Suppressor macrophage (primary cell): ENCODE measurements at places on chromosomes 12 and 14.
A peak's percentile ranks its signal among the peaks of the same experiment; 100 is the strongest.

- DNase-seq: no peak
Observed at GRCh38 chr14:51852541-51852940, 7.9 kb upstream of the GNG2 start.

DNA sequence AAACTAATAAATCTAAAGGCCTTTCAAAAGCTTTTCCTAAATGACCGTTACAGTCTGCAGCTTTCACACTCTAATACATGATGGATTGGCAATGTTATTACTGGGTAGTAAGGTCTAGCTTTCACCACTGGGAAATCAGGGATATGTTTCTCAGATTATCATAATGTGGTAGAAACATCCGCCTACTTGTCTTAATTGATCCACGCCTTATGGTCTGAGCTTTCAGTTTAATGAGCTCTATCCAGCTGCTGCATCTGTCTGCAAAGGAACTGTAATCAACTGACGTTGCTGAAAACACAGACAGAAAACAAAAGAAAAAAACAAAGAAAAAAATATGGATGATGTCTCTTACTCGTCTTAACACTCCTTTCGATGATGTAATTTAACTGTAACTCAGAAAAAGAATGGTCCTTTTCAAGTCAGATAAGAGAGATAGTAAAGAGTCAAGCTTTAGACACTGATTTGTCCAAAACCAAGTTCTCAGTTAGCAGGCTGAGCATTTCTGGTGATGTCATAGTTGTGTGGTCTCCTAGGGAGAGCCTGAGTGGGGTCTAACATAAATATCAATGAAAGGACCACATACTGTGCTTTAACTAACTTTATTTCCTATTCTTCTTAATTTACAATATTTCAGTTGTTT, 85.9 kb downstream of the C2CD5 start:
- DNase-seq: no peak

- no peak for DNase-seq
Observed at GRCh38 chr14:55926007-55926406, 192.2 kb upstream of the PELI2 start.

DNA sequence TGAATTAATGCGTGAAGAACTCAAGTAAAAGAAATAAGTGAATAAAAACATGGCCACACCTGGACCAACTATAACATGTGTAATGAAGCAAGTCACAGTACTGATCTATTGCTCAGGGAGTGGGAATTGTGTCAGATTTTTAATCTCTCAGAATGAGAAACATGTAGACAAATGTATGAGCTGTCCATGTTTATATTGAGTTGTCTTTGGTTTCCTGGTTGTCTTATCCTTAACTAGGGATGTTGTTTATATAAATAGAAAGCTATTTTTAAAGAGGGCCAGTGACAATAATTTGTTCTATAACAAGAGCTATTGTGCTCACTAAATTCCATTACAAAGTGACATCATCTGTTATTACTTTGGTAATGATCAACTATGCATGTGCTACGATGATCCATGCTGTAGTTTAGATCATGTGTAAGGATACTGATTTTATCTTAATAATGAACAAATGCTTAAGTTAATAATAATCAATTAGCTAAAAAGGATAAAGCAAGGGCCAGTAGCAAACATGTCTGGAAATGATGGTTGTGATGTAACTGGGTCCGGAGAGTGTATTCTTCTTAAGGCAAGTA, 91.3 kb upstream of the RTL1 start:
- no peak for DNase-seq

DNA sequence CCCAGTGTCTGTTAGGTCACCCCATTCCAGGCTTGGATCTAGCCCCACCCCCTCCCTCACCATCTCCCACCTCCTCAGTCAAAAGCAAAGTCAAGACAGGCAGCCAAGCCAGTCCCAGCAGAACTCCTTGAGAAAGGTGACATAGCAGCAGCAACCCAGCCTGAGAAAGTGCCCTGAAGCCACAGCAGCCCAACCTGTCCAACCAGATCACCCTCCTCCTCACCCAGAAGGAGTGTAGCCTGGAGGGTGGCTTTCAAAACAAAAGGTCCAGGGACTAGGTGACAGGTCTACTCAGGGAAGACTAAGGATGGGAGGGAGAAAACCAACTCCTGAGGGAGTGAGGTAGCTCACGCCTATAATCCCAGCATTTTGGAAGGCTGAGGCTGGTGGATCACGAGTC, 5.2 kb downstream of the RAB15 start:
- DNase-seq: no peak

GRCh38 chr14:101876555-101876938, 87.8 kb upstream of the DYNC1H1 start:
- peak; percentile 92 for DNase-seq

- DNase-seq: no peak
Observed at GRCh38 chr14:35387219-35387618, 17.3 kb downstream of the NFKBIA start.

DNA sequence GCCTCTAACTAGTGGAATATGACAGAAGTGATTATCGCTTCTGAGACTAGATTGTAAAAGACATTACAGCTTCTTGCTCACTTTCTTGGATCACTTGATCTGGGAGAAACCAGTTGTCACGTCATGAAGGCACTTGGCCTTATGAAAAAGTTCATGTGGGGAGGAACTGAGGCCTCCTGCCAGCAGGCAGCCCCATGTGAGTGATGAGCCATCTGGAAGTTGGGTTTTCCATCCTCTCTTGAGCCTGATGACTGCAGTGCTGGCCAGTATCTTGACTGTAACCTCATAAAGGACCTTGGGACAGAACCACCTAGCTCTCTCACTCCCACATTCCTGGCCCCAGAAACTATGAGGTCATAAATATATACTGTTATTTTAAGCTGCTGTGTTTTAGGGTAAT, 28.0 kb downstream of the TTLL5 start:
- DNase-seq: no peak

- no peak for DNase-seq
Observed at GRCh38 chr12:131963381-131963780, 13.6 kb downstream of the EP400 start.

DNA sequence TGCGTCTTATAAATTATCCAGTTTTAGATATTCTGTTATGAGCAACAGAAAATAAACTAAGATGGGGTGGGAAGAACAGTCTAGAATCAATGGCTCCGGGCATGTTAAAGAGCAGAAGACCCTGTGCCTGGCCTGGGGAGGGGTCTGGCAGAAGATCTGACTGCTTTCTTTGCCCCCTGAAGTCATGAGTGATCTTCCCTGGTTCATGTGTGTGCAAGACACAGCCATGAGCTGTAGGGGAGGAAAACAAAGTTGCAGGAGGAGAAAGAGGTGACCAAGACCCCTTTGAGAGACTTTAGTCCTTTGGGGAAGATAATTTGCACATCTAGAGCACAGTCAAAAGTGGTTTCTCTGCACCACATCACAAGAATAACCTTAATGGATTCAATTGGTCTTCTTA, 4.8 kb downstream of the LACRT start:
- no peak for DNase-seq

- no peak for DNase-seq
Observed at GRCh38 chr12:76529226-76529918, 30.2 kb downstream of the OSBPL8 start.

GRCh38 chr14:68466491-68466977, 326.3 kb downstream of the ZFP36L1 start:
- DNase-seq: peak; percentile 25

GRCh38 chr12:49622501-49623141, 740 bp upstream of the PRPF40B start:
- DNase-seq: peak; percentile 56

- DNase-seq: peak; percentile 73
Observed at GRCh38 chr12:10235761-10236631, 23.3 kb downstream of the GABARAPL1 start.

DNA sequence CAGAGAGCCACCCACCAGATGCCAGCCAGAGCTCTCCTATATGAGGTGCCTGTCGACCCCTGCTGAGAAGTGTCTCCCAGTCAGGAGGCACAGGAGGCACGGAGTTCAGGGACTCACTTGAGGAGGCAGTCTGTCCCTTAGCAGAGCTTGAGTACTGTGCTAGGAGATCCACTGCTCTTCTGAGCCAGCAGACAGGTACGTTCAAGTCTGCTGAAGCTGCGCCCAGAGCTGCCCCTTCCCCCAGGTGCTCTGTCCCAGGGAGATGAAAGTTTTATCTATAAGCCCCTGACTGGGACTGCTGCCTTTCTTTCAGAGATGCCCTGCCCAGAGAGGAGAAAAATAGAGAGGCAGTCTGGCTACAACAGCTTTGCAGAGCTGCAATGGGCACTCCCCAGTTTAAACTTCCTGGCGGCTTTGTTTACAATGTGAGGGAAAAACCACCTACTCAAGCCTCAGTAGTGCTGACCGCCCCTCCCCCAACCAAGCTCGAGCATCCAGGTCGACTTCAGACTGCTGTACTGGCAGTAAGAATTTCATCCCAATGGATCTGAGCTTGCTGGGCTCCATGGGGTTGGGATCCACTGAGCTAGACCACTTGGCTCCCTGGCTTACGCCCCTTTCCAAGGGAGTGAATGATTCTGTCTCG, 146.7 kb upstream of the USP15 start:
- DNase-seq: no peak

GRCh38 chr12:34356233-34356987, 334.1 kb downstream of the ALG10 start:
- no peak for DNase-seq

DNA sequence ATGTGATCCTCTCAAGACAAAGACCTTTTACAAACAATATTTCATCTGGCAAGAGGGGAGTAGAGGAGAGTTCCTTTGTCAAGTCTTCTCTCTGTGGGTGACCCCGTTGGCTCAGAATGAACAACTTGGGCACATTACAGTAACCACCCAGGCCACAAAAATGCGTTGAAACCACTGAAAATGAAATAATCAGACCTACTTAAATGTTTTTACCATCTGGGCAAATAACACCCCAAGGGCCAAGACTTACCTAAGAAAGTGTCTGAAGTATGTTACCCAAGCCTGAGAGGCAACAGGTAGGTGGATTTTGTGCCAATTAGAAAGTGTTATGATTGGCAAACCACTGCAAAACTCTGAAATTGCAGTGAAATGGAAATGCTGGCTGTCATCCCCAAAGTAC, 1.3 kb downstream of the TC2N start:
- DNase-seq: no peak

- DNase-seq: peak; percentile 59
Observed at GRCh38 chr14:75088566-75089373, 19.3 kb downstream of the ZC2HC1C start.

GRCh38 chr12:116144384-116144783, 133.1 kb downstream of the MED13L start:
- no peak for DNase-seq

- DNase-seq: peak; percentile 67
Observed at GRCh38 chr14:21267886-21268616, 1.2 kb downstream of the HNRNPC start.

- DNase-seq: no peak
Observed at GRCh38 chr12:32249777-32250176, 143.1 kb downstream of the BICD1 start.

- peak; percentile 43 for DNase-seq
Observed at GRCh38 chr14:64763801-64764621, 59.8 kb downstream of the PLEKHG3 start.

DNA sequence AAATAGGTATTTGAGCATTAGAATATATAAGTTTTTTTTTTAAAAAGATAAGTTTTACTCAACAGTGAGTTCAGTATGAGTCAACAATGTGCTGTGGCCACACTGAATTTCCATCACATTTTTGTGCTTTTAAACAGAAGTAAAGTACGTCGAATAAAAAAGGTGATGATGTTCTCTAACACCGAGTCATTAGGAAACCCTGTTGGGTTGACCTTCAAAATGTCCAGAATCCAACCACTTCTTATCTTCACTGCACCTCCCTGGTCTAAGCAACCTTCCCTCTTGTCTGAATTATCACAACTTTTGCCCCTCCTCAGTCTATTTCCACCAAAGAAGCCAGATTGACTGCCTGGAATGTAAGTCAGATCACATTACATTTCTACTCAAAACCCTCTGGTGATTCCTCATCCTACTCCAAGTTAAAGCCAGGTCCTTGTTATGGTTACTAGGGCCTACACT, 43.0 kb upstream of the SYCP3 start:
- DNase-seq: no peak

DNA sequence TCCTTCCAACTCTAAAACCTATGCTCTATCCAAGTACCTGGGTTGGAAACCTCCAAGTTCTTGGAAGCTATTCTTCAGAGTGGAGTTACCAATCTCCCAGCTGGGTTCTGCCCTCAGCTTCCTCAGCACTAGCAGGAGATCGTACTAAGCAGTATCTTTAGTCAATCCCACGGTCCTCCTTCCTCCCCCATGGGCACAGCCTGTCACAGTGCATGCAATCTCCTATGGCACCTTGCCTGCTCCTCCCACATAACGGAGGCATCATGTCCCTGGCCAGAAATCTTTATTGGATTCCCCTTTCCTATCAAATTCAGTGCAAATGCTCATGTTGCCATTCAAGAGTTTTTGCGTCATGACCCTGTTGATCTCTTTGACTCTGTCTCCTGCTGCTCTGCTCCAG, 5.4 kb upstream of the LPAR5 start:
- DNase-seq: peak; percentile 46

- DNase-seq: no peak
Observed at GRCh38 chr14:63275611-63276010, 43.1 kb downstream of the GPHB5 start.

DNA sequence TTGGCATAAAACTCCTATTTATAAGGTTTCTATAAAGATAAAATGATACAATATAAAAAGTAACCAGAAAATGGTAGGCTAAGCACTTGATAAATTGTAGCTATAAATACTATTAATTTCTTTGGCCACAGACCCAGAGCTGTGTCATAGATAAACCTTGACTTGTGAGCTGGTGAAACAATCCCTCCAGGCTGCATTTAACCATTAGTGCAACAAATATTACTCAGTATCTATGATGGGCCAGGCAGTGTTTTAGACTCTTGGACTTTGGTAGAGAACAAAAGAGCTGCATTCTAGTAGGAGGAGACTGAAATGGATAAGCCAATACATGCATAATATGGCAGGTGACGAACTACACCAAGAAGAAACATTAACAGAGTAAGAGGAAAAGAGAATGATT, 178.1 kb downstream of the BTG1 start:
- DNase-seq: no peak

GRCh38 chr14:25463480-25463879, 413.5 kb upstream of the STXBP6 start:
- no peak for DNase-seq

DNA sequence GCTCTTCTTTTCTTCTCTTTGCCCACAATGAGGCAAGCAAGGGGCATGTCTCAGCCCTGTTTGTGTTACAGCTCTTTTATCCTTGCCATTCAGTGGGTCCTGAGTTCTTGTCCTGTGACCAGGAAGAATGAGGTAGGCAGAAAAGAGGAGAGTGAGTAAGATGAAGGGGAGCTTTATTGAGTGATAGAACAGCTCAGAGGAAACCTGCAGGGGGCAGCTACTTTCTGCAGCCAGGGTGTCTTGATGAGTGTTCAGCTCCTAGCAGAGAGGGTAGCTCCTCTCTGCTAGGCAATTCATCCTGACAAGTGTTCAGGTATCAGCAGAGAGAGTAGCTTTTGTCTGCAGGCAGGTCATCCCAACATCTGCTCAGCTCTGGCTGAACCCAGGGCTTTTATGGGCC, 41.0 kb downstream of the HSD17B6 start:
- no peak for DNase-seq

DNA sequence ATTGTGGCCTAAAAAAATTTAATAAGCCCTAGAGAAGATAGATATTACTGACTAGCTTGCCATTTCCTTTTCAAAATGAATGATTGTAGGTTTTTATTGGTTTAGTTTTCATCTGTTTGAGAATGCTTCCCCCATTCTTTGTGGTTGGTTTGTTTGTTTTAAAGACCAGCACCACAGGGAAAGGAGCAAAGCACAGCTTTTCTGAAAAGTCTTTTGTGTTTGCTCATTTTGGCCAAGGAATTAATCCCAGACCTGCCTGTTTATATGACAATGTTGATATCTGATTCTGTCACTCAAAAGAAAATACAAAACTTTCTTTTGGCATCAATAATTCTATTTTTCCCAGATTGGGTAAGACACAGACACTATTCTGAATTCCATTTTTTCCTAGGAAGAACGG, 312.5 kb upstream of the FLRT2 start:
- no peak for DNase-seq
